Stimulated activated CD4-positive, alpha-beta T cell treated with anti-CD3 and anti-CD28 coated beads, Interleukin-1b, Interleukin-23, amount 100 ng/mL, for 1 hour (primary cell): ENCODE measurements at places on chromosomes 3 and 15.

GRCh38 chr15:66253418-66254088 is at the start of gene MEGF11:
TSS of gene MEGF11 (minus strand) at chr15:66253750. CDS start at chr15:66128403, 125,347 bp downstream.
- DNase-seq: no peak

DNA sequence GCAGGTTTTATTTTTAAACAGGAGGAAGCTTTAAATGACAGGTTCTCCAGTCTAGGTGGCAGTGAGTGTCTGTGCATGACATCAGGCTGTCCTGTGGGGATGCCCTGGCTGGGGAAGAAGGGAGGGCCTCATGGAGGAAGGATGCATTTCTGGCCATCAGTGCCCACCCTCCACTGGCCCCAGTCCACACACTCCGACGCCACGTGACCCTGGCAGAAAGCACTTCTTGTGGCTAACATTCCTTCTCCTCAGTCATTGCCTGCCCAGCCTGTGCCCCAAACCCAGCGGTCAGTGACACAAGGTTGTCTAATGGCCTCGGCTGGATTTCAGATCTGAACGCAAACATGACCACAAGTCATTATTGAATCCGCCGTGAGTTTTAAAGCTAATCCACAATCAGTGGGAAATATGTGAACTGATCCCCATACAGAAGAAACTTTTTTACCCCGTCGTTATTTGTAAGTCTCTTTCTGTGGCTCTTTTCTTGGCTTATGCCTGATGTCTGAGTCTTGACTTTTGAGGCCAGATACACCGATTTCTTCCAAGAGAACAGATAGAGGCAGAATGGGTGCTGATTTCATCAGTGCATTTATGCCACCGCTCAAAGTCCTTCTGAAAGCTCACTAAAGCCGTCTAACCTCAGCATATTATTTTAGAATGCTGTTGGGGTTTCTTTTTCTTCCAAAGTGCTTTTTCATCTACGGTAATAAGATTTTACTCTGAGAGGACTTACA is 17.3 kb upstream of the LRRK1 start:
- DNase-seq: no peak

GRCh38 chr3:73094129-73094528 is 32.7 kb downstream of the EBLN2 start:
- no peak for DNase-seq

DNA sequence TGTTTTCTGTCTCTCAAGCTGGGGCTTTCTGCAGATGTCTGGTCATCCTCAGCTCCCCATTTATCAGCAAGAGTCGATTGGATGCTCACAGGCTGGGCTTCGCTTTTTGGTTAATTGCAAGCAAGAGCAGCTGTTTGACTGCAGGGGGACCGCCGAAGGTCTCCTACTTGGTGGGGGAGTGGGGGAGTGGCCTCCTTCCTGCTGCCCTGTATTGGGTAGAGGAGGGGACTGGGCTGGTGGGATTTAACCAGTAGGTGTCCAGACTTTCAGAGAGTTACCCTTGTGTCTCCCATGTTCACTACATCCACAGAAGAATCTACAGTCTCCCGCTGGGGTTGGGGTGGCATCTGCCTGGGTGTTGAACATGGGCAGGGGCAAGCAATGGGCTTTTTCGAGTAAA is 78.7 kb downstream of the PLXNA1 start:
- DNase-seq: no peak

DNA sequence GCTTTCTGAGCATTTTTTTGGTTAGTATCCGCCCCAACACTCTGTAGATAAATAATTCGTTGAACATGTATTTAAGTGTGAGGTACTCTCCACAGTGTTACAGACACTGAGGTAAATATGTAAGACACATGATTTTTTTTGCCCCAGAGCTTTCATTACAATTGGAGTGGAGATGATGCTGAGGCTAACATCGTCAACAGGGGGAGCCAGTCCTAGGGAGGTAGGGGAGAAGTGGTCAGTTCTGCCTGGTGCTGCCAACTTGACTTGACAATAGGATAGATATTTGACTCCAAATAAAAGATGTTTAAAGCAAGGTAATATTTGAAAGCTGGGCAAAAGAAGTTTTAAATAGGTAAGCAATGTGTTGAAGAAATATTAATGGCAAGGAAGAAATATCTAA is 295.7 kb downstream of the UNC13C start:
- DNase-seq: no peak

GRCh38 chr3:4889896-4890295 is 89.3 kb upstream of the BHLHE40 start:
- DNase-seq: no peak

DNA sequence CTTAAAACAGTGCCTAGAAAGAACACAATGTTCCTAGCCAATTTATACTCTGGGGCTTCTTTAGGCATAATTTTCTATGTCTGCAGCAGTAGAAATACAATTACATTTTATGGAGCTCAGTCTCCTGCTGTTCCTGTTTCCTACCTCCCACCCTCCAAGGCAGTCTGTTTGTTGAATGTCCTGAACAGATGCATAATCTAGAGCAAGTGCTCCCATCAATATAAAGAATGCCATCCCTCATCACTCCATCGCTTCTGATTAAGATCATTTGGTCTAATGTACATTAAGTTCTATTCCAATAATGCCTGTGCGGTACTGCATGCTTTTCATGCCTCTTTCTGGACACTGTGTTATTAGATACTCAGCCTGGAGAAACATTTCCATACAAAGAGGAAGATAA is 869.8 kb upstream of the CFAP20DC start:
- DNase-seq: no peak

GRCh38 chr3:150107429-150108175 is 136.9 kb upstream of the PFN2 start:
- no peak for DNase-seq

- DNase-seq: no peak
These were observed 17.0 kb downstream of the EOGT start for GRCh38 chr3:68996356-68996995.

DNA sequence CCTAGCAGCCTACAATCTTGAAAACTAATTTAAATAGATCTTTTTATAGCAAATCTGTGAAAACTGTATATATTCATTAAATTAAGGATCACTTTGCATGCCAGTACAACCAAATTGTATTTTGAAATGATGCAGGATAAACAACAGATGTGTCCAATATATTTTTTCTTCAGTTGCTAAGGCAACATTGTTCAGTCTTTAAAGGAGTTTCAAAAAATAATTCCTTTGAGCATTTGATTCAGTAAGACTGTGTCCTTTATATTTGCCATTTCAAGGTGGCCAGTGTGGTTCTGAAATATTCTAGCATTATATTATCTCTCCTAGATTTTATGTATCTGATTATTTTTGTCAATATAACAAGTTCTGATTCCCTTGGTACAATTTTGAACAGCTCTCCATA is 254.7 kb downstream of the PLOD2 start:
- DNase-seq: no peak

DNA sequence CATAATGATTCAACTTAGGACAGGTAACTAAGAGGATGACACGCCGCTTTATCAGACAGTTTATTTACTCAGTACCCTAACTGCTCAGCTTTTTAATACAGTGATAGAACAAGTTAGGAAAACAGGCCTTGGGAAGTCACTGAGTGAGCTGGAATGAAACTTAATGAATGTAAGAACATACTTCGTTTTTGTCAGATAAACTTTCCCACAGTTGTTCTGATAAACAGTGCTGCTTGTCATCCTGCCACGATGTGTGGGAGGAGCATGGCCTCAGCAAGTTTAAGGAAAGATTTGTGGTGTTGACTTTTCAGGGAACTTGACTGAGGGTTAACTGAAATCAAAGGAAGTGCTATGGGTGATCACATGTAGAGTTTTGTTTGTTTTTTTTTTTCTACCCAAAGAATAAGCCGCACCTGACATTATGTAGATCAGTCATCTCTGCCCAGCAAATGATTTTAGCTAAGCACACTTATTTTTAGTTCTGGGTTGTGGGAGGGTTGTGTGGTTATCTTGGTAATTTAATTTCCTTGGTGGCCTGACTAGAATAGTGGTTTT is 5.6 kb upstream of the P2RY14 start:
- DNase-seq: no peak

- no peak for DNase-seq
These were observed 51.0 kb downstream of the FHIT start for GRCh38 chr3:61200270-61200669.

DNA sequence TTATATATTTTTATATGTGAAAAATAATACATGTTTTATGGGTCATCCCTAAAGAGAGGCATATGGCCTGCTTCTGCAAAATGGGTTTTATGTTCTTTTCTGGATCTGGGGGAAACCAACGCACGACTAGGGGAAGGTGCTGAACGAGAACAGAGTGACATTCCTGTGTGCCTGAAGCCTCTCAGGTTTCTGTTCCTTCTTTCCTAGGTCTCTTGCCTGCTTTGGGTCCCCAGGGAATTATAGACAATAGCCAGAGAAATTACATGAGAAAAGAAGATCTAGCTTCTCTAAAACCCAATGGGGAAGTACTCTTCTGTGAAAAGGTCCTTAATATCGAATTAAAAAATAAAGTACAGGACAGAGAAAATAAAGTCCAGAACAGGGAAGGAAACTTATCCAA is 66.5 kb downstream of the IGSF11 start:
- DNase-seq: no peak

- DNase-seq: no peak
These were observed 165.3 kb downstream of the SHQ1 start for GRCh38 chr3:72682936-72683452.

DNA sequence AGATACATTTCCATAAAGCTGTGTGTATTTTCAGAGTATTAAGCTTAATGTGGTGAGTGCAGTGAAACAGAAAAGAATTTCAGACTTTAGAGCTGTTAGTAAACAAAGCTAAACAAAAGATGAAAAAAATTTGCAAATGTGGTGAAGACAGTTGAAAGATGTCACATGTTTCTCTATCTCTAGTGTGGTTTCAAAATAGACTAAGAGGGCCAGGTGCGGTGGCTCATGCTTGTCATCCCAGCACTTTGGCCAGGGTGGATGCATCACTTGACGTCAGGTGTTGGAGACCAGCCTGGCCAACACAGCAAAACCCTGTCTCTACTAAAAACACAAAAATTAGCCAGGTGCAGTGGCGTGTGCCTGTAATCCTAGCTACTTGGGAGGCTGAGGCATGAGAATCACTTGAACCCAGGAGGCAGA is 466.0 kb upstream of the NR2F2 start:
- DNase-seq: no peak

- no peak for DNase-seq
These were observed 10.7 kb upstream of the AMOTL2 start for GRCh38 chr3:134384963-134385362.

GRCh38 chr3:157428853-157429252 is 7.8 kb upstream of the PTX3 start:
- DNase-seq: no peak

- no peak for DNase-seq
These were observed 85.6 kb downstream of the TJP1 start for GRCh38 chr15:29736744-29737020.

DNA sequence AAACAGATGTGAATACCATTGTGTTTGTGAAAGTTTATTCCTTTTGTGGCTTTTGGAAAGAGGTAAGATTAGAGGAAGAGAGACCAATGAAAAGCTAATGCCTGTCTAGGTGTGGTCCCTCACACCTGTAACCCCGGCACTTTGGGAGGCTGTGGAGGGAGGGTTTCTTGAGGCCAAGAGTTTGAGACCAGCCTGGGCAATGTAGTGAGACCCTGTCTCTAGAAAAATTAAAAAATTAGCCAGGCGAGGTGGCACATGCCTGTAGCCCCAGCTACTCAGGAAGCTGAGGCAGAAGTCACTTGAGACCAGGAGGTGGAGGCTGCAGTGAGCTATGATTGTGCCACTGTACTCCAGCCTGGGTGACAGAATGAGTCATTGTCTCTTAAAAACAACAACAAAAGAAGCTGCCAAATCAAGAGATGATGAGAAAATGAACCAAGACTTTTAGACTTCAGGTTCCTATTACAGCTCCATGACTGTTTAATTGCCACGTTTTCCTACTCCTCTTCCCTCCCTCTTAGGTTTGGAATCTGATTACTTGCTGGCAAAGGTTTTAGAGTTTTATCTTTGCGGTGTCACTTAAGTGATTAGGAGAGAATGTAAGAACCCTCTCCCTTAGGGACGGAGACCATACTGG is 68.7 kb downstream of the CGNL1 start:
- DNase-seq: no peak
